ENCODE measurements at places on chromosomes 4 and X. TPM values are rescaled to one million over a fixed set of nuclear protein-coding genes. Genes with fewer than 3 reads are reported as not detected.

The F11 gene
- not detected for total RNA-seq

The LDB2 gene
- 441 TPM for total RNA-seq

The CTAG1B gene
- not detected for total RNA-seq

The NPY2R gene
- not detected for total RNA-seq

The MAGEC2 gene
- not detected for total RNA-seq

The ARHGAP6 gene
- total RNA-seq, result 0.47 TPM

The PPP2R2C gene
- total RNA-seq, result 0.66 TPM

The RBM41 gene
- 10.7 TPM for total RNA-seq

The TMEM185A gene
- total RNA-seq, result 17.6 TPM
